Esophagus squamous epithelium (tissue), 5 donors: ENCODE measurements at places on chromosomes 5 and 9.

- DNase-seq, result no peak
These were observed 17.1 kb upstream of the IL6ST start for GRCh38 chr5:56011835-56012234.

DNA sequence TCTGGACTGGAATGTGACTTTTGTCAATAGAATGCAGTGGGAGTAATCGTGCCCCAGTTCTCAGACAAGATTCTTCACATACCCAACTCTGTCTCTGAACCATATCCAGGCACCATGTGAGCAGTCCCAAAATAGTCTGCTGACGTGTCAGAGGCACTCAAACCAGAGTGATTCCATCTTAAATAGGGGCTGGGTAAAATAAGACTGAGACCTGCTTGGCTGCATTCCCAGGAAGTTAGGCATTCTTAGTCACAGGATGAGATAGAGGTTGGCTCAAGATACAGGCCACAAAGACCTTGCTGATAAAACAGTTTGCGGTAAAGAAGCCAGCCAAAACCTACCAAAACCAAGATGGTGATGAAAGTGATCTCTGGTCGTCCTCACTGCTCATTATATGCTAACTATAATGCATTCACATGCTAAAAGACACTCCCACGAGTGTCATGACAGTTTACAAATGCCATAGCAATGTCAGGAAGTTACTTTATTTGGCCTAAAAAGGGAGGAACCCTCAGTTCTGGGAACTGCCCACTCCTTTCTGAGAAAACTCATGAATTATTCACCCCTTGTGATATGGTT lies 16.9 kb upstream of the PLCXD3 start:
- no peak for DNase-seq

GRCh38 chr5:120545951-120546350 lies 81.9 kb downstream of the PRR16 start:
- no peak for DNase-seq

- no peak for DNase-seq
These were observed 50.2 kb downstream of the OTULIN start for GRCh38 chr5:14714706-14715105.

DNA sequence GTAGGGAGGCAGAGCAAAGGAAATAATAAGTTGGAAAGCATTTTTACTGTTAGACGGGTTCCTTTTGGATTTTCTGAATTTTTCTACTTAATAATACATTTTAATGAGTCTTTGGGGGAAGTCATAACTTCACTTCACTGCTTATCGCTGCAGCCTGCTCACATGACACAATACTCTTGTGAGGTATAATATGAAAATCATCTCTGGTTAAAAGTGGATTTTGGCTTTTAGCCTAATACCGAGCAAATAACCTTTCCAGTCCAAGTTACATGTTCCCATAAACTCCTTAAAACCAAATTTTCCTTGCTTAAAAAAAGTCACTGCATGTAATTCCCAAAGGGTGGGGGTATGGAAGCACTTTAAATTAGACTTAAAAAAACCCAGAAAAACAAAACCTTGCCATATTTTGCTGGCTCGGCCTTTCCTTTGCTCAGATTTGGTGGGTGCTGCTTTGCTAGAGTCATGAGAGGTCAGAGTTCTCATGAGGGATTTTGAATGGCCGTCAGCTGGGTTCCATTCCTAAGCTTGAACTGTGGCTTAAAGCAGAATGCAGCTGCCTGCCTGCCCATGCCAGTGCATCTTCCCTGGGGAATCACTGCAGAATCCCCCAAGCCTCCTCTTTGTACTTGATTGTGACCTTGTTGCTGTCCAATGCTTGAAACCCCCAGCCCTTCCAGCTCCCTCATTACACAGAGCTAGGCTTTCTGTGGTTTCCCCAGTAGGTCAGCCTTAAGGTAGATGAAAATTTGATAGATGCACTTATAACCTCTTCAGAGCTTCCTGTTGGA lies 331.8 kb downstream of the KDM4C start:
- no peak for DNase-seq

DNA sequence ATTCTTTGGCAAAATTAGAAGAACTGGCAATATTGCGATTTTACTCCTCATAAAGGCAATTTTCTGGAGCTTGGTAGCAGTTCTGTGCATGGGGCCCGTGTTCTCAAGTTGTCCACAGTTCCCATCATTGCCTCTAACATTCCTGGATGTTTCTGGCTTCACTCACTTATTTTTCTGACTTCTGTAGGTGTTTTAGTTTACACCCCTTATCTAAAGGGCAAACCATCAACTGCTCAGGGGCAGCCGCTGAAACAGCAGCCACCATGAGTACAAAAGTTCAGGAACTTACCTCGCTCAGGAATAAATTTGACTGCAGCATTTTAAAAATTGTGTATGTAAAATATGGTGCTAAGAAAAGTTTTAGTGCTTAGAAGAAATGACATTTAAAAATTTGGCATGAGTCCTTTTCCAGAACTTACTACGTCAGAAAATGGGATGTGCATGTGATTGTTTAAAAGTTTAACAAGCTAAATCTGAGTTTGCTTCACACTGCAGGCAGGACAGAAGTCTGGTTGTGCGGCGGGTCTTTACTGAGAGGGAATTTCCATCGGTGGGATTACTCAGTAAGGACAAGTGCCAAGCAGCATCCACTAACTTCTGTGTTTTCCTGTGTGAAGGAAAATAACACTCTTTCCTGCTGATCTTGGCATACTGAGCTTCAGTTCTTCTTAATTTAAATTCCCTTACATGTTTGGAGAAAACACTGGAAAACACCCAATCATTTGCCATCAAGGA lies 261.7 kb downstream of the MAT2B start:
- DNase-seq, result no peak

DNA sequence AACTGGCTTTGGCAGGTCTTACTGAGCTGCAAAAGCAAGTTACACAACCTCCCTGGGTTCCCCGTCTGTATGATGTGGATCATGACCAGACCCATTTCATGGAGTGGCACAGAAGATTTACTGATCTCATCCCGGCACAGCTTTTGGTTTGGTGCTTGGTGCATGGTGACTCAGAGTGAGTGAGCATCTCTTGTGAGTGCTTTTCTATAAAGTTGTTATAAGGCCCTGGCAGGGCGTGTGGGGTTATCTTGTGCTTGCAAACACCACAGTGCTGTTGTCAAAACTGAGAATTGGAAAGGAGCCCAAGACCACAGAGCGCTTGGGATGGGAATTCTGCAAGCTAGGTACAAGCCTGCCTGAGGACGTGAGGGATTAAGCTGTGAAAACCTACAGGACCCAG lies 425.2 kb downstream of the GADD45G start:
- no peak for DNase-seq

- DNase-seq, result no peak
These were observed 536 bp upstream of the COMMD10 start for GRCh38 chr5:116084287-116084691.

GRCh38 chr9:1335174-1335573 lies 285.0 kb downstream of the DMRT2 start:
- no peak for DNase-seq

- no peak for DNase-seq
These were observed 69.5 kb upstream of the TAS2R1 start for GRCh38 chr5:9699681-9700080.

DNA sequence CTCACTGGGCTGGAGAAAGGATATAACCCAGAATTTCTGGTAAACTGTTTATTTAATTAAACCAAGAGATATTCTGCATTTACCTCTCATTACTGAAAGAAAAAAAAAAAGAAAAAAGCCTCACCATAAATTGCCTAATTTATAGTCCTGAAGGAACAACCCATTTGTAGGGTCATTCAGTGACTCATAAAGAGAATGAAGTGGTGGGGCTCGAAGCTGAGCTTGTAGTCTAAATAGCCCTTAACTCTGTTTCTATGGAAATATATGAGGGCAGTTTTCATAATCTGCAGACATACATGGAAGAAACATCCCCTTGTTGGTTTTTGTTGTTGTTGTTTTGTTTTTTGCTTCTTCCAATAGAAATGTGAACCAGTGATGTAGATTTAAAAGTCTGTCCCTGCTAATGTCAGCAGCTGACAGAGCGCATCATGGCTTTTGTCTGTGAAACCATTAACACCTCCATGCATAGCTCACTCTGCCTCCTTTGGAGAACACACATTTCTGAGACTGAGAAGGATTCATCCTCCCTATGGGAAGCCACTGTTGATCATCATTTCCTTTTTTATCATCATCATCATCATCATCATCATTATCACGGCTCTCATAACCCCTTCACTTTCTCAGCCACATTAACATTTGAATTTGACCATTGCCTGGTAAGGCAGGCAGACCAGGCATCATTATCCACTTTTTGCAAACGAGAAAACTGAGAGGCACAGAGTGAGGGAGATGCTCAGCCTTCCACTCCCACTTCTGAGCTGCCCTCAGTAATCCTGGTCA lies 67.9 kb upstream of the SAP30L start:
- no peak for DNase-seq
